ENCODE measurements at places on chromosomes 5 and 9.
A peak's percentile ranks its signal among the peaks of the same experiment; 100 is the strongest.

GRCh38 chr5:58505502-58505901, 14.3 kb downstream of the GAPT start:
- DNase-seq, result no peak

DNA sequence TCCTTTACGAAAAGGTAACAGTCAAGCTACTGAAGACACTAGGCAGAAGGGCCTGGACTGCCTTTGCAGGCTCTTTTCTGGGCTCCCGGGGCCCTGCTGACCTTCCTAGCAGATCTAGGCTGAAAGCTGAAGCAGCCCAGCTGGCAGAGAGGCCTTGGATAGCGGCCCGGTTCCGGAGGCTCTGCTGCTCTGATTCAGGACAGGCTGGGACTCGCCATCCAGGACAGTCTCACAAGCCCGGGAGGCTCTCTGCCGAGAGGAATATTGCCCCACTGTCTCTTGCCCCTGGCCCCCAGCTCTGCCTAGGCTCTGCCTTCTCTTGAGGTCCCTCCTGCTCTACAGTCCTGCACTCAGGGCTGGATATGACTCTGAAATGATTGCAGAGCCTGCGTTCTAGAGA, 67.8 kb downstream of the PSD2 start:
- no peak for DNase-seq

- no peak for DNase-seq
Measured at GRCh38 chr5:34598177-34598794, 57.8 kb upstream of the RAI14 start.

- no peak for DNase-seq
Measured at GRCh38 chr5:73973135-73973534, 347.1 kb downstream of the ARHGEF28 start.

GRCh38 chr5:547086-547924, 23.1 kb upstream of the SLC9A3 start:
- no peak for DNase-seq

DNA sequence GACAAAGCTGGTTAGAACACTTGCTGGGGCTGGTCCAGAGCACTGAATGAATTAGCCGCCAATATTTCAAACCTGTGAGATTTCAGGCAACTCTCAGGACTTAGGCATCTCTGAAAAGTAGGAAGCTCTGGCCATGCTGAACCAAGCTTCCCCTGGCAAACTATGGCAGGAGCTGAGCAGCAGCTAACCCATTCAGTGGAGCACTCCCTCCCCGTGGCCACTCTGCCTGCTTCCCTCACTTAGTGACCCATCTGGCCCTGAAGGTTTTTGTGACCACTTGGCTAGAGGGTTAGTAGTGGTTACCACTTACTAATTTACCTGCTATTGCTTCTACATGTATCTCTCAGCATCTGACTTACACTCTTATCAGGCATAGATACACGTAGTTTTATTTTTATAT, 25.5 kb downstream of the FOXI1 start:
- no peak for DNase-seq

DNA sequence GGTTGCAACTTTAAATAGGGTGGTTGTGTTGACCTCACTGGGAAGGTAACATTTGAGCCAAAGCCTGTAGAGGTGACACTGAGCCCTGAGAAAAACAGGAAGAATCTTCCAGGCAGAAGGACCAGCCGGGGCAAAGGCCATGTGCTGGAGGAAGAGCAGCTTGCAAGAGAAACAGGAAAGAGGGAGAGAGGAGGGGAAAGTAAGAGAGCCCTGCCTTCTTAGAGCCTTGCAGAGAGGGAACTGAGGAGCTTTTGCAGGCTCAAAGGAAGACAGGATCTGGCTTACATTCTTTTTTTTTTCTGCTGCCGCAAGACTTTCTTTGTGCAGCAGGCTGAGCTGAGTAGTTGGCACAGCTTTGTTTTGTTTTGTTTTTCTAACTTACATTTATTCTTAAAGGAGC, 17.4 kb downstream of the C9orf153 start:
- no peak for DNase-seq

GRCh38 chr5:123530728-123531127, 18.8 kb downstream of the CSNK1G3 start:
- no peak for DNase-seq

DNA sequence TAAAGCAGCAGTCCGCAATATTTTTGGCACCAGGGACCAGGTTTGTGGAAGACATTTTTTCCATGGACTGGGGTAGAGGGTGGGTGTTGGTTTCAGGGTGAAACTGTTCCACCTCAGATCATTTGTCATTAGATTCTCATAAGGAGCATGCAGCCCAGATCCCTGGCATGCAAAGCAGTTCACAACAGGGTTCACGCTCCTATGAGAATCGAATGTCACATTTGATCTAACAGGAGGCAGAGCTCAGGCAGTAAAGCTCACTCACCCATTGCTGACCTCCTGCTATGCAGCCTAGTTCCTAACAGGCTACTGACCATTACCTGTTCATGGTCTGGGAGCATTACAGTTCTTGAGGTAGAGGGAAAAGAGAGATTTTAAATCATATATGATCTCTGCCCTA, 241.5 kb upstream of the COX7C start:
- DNase-seq, result no peak

- no peak for DNase-seq
Measured at GRCh38 chr5:113548396-113548795, 34.9 kb downstream of the YTHDC2 start.

- DNase-seq, result no peak
Measured at GRCh38 chr5:169762338-169763095, 125.4 kb downstream of the DOCK2 start.

DNA sequence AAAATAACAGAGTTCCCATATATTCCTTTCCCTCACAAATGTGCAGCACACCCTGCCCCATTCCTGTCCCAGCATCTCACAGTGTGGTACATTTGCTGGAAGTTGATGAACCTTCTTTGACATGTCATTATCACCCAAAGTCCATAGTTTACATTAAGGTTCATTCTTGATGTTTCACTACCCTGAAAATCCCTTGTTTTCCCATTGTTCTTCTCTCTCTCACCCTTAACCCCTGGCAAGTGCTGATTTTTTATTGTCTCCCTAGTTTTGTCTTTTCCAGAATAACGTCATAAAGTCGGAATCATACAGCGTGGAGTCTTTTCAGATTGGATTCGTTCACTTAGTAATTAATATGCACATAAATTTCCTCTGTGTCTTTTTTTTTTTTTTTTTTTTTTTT, 48.1 kb downstream of the SPIN1 start:
- DNase-seq, result no peak

DNA sequence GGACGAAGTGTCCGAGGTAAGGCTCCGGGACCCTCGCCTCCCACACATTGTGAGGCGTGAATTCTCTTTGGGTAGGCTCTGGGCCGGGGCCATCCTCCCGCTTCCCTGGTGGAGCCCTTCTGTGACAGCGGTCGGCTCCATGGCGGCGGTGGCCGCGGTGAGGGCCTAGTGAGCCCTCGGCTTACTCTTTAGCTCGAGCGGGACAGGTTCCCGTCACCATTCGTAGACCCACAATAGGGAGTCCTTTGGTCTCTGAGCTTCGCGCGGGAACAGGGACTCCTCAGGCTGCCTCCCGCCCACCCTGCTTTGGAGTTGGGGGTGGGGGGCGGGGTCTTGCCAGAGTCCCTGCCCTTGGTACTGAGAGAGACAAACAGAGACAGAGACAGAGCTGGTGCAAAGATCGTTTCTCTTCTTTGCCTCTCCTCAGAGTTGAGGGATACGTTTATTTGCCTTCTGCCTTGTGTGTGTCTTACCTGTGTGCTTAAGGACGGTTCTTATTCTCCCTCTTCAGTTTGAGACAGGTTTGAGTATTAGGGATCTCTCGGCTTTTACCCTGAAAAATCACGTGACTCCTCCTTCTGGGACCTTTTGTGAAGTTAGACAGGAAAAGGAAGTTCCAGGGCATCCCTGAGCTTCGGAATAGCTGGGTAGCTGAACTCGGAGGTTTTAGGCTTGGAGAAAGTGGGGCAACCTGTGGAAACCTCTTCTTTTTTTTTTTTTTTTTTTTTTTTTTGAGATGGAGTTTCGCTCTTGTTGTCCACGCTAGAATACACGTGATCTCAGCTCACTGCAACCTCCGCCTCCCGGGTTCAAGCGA, 833 bp downstream of the ANKHD1 start:
- peak; percentile 11 for DNase-seq

DNA sequence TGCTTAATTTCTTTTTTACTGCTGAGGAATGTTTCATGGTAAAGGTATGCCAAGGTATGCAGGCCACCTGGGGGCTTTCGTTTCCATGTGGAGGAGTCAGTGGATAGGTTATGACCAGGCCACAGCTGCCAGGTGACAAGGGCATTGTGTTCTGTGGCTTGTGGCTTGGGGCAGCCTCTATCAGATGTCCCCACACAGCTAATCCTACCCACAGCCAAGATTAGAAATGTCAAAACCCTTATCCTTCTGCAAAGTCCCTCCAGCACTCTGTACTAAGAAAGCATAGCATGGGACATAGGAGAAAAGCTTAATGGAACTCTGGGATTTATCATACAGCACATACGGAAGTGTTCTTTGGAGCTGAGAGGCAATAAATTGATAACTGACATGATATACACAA, 171.2 kb upstream of the S1PR3 start:
- no peak for DNase-seq

DNA sequence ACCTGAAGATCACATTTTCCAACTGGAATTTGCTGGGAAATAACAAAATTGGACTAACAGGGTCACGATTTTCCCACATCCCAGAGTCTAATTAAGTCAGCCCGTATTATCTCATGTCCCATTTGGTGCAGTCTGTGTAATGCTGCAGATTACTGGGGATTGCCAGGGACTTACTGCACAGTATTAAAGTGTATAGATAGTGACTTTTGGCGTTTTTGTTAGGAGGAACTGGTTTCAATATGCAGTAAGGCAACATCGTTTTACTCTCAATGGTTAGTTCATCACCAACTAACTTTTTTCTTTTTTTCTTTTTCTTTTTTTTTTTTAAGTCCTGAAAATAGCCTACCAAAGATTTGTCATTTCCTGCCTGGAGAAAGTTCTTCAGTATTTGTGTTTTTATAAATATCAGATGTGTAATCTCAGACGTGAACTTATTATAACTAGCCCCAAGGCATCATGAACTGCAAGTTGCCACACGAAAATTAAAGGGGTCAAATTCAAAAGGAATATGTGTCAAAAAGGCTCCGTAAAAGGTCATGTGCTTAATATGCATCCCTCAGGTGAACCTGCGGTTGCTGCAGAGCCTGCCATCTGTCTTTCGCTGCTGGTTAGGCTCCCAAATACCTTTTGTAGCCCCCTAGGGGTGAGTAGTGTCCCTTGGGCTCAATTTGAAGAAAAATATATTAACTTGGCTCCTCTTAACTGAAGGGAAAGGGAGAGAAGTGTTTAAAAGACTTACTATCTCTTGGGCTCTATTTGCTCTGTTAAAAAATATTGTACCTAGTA, 176.7 kb upstream of the ADAMTSL1 start:
- no peak for DNase-seq

DNA sequence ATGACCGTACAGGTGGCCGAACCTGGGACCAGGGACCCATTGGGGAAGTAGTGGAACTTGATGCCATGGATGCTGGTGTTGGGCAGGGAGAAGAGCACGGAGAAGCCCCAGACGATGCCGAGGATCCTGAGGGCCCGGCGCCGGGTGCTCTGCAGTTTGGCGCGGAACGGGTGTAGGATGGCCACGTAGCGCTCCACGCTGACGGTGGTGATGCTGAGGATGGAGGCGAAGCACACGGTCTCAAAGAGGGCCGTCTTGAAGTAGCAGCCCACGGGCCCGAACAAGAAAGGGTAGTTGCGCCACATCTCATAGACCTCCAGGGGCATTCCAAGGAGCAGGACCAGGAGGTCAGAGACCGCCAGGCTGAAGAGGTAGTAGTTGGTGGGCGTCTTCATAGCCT, 585 bp downstream of the NMUR2 start:
- DNase-seq, result no peak

DNA sequence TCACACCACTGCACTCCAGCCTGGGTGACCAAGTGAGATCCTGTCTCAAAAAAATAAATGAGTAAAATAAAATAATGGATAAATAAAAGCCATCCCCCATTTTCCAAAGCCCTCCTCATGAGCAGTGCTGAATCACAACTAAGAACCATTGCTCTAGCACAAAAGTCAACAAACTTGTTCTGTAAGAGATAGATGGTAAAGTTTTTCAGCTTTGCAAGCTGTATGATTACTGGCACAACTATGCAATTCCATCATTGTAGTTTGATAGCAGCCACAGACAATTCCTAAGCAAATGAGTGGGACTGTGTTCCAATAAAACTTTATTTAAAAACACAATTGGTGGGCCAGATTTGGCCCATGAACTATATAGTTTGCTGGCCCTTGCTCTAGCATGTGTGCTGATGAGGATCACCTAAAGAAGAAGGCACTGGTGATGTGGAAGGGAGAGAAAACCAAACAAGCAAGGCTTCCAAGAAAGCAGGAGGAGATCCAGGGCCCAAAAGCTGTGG, 64.6 kb downstream of the NEURL1B start:
- DNase-seq, result no peak

DNA sequence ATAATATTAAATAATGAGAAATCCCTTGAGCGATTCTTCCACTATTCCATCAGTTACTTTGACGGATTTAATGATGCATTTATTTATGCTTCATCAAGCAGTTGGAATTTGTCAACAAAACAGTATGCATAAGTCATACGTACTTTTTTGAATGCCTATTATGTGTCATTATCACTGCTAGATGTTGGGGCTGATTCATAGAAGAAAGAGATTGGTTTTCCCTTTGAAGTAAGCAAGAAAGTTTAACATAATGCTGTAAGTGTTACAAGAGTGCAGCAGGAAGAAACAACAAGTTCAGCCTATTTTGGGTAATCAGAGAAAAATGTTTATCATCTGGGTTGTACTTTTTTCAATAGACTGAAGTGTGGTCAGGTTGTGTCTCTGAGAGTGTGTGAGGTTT, 121.2 kb upstream of the RANBP3L start:
- no peak for DNase-seq

GRCh38 chr9:127112056-127112455, 10.4 kb downstream of the ANGPTL2 start:
- DNase-seq, result no peak

DNA sequence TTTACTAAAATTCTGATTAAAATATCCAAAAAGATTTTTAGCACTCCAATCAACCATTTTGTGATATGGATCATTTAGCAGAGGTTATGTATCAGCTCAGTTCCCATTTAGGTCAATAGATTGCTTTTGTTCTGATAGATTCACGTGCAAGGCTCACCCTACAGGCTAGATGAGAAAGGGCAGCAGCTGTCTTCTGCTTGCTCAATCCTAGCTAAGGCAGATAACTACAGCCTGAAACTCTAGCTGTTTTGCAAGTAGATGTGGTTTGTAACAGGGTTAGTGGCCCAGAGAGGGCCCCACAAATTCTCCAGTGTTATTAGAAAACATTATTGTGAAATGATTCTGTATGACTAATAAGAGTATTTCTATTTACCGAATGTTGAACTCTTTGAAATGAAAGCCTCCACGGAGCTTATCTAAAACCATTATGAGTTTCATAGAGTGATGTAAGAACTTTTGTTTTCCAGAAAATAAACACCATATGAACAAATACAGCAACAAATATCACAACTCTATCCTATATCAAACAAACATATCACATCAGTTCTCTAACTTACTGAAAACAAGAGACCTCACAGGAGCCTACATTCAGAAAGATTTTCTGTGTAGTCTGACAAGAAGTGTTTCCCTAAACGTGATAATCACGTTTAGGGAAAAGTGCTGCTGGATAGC, 841.9 kb upstream of the ACO1 start:
- no peak for DNase-seq
